Activated T-helper 1 cell treated with anti-CD3 and anti-CD28 coated beads, Interleukin-2, amount 50 U/mL, for 16 hours (primary cell): ENCODE measurements at places on chromosomes 2 and 18.

- no peak for DNase-seq
Measured at GRCh38 chr18:12637393-12637792, 20.5 kb downstream of the SPIRE1 start.

DNA sequence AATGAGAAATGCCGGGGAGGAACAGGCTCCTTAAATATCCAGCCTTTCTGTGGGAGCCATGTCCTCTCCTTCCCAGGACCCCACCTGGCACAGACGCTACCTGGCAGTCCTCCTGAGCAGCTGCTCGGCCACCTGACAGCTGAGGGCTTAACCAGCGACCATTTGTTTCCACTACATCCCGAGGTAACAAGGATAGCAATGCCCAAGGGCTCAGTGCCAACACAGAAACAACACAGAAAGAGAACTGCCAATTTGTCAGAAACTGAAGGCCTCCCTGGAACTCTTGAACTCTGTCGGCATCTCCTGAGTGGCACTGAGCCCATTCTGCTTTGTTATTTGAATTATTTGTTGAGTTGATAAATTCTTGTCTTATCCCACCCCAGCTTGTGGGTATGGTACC, 122.2 kb upstream of the ARHGAP28 start:
- DNase-seq, result no peak

- DNase-seq, result no peak
Measured at GRCh38 chr18:52715991-52716390, 376.0 kb downstream of the DCC start.

- DNase-seq, result no peak
Measured at GRCh38 chr18:61687317-61687716, 205.5 kb downstream of the RNF152 start.

DNA sequence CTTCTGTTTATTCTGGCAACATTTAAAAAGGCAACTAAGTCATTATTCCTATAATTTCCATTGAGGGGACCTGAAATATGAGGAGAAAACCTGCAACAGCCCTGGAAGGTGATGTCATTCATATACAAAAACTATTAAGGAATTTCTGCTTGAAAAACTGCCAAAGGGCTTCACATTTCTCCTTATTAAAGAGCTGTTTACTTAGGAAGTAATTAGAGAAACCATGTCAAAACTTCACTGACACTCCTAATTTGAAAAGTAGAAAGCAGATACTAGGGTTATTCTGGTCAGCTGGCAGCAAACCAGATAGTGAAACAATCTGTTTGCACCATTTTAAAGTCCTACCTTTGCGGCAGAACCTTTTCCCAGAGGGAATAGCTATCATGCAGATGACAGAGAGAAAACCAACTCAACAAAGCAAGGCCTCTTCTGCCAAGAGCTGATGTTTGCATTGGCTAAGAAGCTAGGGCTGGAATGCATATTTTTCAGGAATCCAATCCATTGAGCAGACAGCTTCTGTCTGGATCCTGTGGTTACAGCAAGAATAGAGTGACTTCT, 592.2 kb upstream of the SYT4 start:
- no peak for DNase-seq
